Activated T-cell treated with anti-CD3 and anti-CD28 coated beads for 48 hours (primary cell): ENCODE measurements at places on chromosomes 4 and X.

DNA sequence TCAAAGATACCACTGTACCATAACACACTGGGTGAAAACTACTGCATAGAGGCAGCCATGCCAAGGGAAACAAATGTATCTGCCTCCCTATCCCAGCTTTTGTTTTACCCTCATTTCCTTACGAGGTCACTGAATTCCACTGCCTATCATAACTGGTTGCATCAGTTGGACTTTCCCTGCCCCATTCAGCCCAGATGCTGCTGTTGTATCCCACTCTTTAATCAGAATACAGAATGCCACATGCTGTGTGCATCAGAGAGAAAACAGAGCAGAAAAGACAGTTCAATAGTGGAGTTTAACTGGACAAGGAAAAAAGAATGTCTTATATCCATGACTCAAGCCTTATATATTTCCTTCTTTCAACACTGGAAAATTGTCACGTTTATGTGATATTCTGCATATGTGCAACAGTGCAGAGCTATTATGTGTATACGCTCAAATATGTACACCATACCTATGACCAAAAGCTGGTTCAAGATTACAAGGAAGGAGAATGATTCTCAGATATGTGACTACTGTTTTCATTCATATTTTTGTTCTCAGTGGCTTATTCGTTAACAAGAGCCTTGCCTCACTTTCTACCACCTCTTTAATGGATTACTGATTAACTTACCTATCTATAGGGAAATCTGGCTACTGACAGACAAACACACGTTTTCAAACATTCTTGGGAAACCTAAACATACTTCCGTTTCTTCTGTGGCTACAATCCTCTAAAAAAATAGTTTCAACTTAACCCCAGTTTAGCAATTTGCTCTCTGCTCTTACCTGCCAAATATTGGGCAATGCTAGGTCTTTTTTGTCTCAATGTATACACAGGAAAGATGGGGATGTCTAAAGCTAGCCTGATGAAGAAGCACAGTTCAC is 378.9 kb downstream of the SMARCA1 start:
- DNase-seq, result no peak

GRCh38 chr4:170001011-170001744 is 25.0 kb downstream of the MFAP3L start:
- no peak for DNase-seq

DNA sequence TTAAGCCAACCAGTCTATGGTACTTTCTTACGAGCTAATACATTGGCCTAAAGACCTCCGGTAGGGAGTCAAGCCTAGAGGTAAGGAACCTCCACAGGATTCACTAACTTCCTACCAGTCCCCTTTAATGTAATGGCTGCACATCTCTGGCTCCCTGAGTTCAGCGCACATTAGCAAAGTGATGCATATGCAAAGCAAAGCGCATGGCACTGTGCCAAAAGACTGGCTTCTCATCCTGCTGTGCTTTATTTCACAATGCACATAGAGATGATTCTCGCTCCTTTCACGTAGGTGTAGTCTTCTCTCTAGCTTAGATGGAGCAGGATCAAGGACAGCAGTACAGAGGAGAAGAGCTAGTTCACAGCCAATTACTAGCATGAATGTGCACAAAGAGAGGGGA is 14.6 kb upstream of the CLTRN start:
- no peak for DNase-seq

DNA sequence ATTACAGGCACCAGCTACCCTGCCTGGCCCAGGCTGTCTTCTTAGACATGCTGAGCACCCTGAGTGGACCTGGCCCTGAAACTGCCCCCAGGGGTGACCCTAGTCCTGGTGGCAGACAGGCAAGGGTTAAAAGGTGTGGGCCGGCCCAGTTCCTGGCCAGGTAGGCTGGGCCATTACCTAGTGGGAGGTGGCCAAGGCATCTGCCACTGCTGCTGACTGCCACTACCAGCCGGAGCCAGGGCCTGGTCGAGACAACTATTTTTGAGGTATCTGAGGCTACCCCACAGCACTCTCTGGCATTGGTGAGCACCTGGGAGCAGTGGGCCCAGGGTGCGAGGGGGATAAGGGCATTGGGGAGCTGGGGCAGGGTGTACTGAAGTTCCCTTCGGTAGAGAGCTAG is at the start of gene CCDC120:
CCDC120 (plus strand) TSS at position 206 of the 400 bp plus-strand sequence. CDS start 3,043 bp downstream, outside the sequence.
- DNase-seq, result no peak

DNA sequence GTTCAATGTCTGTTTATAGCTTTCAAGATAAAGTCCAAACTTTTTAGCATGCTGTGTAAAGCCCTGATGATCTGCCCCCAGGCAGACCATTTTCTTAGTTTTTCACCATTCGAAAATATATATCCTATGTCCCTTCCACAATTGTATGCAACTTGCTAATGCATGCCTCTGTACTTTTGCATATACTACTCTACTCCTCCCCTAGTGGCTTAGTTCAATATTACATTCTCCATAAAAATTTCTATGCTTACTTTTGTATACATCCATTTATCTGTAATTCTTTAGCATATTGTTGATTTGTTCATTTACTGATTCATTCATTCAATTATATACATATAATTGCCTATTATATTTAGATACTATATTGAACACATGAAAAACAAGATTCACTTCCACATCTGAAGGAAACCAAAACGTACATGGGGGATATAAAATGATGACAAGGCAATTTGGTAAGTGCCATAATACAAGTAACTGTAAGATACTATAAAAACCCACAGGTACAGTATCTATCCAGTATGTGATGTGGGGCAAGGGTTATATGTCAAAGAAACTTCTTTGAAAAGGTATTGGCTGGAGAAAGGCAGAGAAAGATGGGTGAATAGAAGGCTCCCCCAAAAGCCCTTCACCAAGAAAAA is 902.5 kb downstream of the FAM133A start:
- no peak for DNase-seq

DNA sequence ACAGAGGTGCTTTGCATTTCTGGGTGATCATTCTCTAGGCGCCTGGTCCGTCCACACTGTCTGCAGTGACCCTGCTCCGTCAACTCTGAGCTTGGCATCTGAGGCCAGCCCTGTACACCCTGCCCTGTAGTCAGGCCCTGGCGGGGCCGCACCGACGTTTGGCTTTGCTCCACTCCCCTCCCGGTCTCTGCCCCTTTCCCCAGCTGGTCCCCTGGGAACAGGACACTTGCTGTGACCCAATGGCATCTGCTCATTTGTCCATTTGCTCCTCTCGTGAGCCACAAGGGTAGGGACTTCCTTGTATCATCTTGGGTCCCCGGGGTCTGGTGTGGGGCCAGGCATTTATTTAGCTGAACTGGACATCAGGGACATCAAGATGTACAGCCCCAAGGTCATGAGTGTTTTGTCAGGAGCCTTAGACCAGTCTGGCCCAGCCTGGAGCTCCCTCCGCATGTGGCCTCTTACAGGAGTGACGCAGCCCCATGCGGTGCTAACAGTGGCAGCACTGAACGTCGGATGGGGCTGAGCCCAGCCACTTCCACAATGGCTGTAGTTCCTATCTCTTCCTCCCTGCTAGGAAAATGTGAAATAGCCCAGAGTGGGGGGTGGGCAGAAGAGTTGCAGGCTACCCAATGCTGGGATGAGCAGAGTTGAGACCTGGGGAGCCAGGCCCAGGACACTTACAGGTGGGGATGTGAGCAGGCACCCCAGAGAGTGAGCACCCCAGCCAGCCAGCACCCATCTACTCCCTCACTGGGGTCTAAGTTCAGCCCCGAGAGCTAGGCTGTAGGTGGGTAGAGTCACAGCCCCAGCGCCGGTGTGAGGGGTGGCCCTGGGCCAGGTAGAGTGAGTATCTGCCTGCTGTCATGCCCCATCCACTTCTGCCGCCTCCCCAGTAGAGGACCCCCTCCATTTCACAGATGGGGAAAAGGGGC is 2.0 kb upstream of the SH3BP2 start:
- DNase-seq, result no peak

DNA sequence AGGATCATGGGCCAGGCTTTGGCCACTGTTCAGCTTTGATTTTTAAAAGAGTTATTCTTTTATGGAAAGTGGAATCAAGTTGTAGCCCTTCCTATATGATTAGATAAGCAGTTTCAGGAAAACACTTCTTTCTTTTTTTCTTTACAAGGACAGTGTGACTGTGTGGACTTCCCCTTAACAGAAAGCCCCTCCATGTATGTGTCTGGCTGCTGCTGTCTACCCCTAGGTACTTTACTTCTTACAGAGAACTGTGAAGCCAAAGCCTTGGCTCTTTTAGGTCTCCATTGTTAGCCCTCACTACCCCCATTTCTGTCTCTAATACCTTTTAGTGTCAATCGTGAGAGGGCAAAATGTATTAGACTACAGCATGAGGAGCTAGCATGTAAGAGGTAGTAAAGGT is 19.1 kb downstream of the VSIG1 start:
- no peak for DNase-seq

- DNase-seq, result no peak
These were observed 63.4 kb downstream of the DCTD start for GRCh38 chr4:182853731-182854330.

- no peak for DNase-seq
These were observed 115.8 kb upstream of the FAT4 start for GRCh38 chr4:125198916-125199315.

- no peak for DNase-seq
These were observed 99.1 kb downstream of the KDM6A start for GRCh38 chrX:44972132-44972531.

GRCh38 chrX:23317799-23318724 is 16.6 kb upstream of the PTCHD1 start:
- no peak for DNase-seq

GRCh38 chrX:138897621-138898492 is 186.3 kb upstream of the FGF13 start:
- DNase-seq, result no peak

DNA sequence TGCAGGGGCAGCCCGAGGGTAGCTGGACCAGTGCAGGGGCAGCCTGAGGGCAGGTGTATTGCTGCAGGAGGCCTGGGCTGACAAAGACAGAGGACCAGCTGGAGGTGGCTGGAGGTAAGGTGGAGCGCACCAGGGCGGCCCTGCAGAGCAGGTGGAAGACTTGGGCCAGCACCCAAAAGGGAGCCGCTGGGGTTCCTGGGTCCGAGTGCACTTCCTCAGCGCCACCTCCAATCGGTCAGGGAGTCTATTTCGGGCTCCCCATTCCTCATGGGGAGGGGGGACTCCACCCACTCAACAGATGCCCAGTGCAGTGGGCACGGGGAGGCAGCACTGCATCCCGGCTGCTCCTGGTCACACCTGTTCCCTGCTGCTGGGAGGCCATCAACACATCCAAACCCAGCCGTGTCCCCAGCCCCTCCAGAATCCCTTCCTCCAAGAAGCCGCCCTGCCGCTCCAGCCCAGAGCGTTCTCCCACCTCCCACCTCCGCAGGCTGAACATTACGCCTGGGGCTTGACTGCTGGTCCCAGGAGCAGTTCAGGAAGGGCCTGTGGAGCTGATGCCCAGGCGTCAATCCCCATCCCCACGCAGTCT is 1.5 kb downstream of the LRPAP1 start:
- no peak for DNase-seq

GRCh38 chrX:152637649-152638442 is at the start of gene GABRQ:
Gene GABRQ, plus strand, starts transcription at chrX:152637895. Its CDS starts 308 bp downstream, at chrX:152638203.
- peak; percentile 21 for DNase-seq

- no peak for DNase-seq
These were observed 40.5 kb downstream of the FABP2 start for GRCh38 chr4:119281393-119281792.

DNA sequence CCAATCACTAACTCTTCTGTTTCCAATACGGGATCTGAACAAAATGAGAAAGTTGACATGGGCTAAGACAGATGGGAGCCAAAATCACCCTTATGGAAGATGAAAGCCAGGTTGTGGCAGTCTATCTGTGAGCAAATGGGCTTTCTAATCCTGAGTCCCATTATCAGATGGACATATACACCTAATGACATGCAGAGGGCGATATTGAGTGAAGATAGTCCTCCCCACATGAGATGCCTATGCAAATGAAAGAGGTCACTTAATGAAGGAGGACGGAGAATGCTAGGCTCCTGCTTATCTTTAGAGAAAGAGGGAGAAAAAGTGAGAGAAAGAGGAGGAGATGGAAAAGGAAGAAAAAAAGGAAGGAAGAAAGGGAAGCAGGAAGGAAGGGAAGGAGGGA is 547.5 kb downstream of the NLGN4X start:
- no peak for DNase-seq

GRCh38 chrX:153774576-153775292 is 6.1 kb upstream of the SRPK3 start:
- DNase-seq, result no peak

DNA sequence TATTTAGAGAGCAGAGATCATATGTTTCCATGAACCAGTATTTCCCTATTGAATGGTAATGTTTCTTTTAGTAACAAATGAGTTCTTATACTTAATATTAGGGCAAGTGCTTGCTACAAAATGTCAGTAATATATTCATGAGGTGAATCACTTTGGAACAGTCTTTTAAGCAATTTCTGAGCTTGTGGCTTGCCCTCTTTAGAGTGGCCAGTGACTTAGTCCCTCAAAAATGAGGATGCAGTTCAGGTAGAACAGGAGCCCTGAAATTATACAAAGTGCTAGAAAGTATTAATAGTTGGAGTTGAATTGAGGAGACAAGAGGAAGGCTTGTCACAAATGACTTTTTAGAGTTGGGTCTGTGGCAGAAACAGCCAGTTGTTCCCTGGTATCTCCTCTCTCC is 53.4 kb upstream of the PITX2 start:
- DNase-seq, result no peak

GRCh38 chr4:107893171-107894137 is 37.9 kb upstream of the CYP2U1 start:
- no peak for DNase-seq

GRCh38 chr4:5478697-5479096 is 229.7 kb downstream of the EVC2 start:
- DNase-seq, result no peak
